ENCODE measurements at places on chromosomes 3 and 15. TPM values are rescaled to one million over a fixed set of nuclear protein-coding genes. Genes with fewer than 3 reads are reported as not detected.

The GPR156 gene
- not detected for total RNA-seq

The HIGD2B gene
- total RNA-seq: not detected

The WNT5A gene
- 4.2 TPM for total RNA-seq

The CDCP1 gene
- 18.5 TPM for total RNA-seq

The PLSCR4 gene
- 61.6 TPM for total RNA-seq

The SGO1 gene
- total RNA-seq: 0.33 TPM

The COL8A1 gene
- total RNA-seq: 65.6 TPM

The MOBP gene
- total RNA-seq: not detected

The PARP14 gene
- total RNA-seq: 67.5 TPM

The PLS1 gene
- 13.3 TPM for total RNA-seq

The PRR23B gene
- total RNA-seq: not detected

The NR1I2 gene
- total RNA-seq: 0.54 TPM

The GATM gene
- total RNA-seq: 56.4 TPM

The SLC7A14 gene
- 0.11 TPM for total RNA-seq

The TMC3 gene
- not detected for total RNA-seq

The MKRN2OS gene
- total RNA-seq: not detected

The ZBTB11 gene
- 43.6 TPM for total RNA-seq

The ACSBG1 gene
- not detected for total RNA-seq

The KLHL40 gene
- not detected for total RNA-seq

DNA sequence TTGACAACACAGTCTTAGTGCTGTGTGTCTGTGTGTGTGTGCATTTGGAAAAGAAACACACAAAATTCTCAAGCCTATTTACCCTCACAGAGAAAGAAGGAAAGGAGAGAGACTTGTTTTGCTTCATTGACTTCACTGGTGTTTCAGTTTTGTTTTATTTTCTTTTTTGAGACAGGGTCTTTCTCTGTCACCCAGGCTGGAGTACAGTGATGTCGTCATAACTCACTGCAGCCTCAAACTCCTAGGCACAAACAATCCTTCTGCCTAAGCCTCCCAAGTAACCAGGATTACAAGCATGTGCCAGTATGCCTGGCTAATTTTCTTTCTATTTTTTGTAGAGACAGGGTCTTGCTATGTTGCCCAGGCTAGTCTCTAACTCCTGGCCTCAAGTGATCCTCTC, 636.9 kb downstream of the TAFA4 start:
- H3K27me3 ChIP-seq: no peaks in the 10 kb centered on the region
- DNase-seq: no peak
- no peaks in the 10 kb centered on the region for H3K36me3 ChIP-seq
- no peaks in the 10 kb centered on the region for H3K4me1 ChIP-seq

- H3K4me1 ChIP-seq: no peaks in the 10 kb centered on the region
- H3K36me3 ChIP-seq: no peaks in the 10 kb centered on the region
Measured at GRCh38 chr3:117752984-117753717, 1043.6 kb downstream of the TUSC7 start.

- H3K4me3 ChIP-seq: no peak overlapping the region
- H3K27me3 ChIP-seq: no peaks in the 10 kb centered on the region
- H3K4me1 ChIP-seq: no peaks in the 10 kb centered on the region
- H3K36me3 ChIP-seq: no peaks in the 10 kb centered on the region
- H3K27ac ChIP-seq: no peak overlapping the region
Measured at GRCh38 chr15:94403331-94403730, 172.0 kb downstream of the MCTP2 start.

DNA sequence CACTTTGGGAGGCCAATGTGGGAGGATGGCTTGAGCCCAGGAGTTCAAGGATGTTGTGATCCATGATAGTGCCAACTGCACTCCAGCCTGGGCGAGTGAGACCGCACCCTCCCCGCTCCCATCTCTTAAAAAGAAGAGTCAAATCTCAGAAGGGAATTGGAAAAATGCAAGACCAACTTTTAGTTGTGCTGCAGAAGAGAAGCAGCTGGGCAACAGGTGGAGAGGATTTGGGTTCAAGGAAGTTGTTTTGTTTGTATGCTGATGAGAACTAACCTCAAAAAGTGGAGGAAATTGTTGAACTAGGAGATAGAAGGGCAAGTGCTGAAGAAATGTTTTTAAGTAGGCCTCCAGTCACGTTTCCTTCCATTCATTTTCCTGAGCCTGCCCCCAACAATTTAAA, 12.8 kb upstream of the PDCD7 start:
- no peak overlapping the region for H3K27ac ChIP-seq
- no peaks in the 10 kb centered on the region for H3K27me3 ChIP-seq
- no peak for DNase-seq
- no peak overlapping the region for H3K4me3 ChIP-seq
- H3K4me1 ChIP-seq: no peaks in the 10 kb centered on the region

DNA sequence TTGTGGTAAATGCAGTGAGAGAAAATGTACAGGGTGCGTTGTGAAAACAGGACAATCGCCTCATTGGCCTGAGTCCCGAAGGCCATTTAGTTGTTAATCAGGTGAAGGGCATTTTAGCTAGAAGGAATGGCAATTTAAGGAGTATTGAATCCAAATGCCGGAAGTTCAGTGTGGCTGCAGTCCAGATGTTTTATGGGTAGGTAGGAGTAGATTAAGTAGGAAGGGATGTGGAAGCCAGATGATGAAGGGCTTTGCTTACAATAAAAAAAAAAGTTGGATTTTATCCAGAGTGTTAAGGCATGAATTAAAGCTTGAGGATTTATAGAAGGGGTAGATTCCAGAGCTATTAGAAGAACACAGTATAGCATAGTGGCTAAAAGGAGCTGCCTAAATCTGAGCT, 572.7 kb downstream of the NLGN1 start:
- H3K27me3 ChIP-seq: no peaks in the 10 kb centered on the region
- no peak overlapping the region for H3K27ac ChIP-seq
- no peak overlapping the region for H3K4me3 ChIP-seq
- no peak for DNase-seq

- H3K4me3 ChIP-seq: no peak overlapping the region
- H3K27ac ChIP-seq: no peak overlapping the region
- DNase-seq: no peak
- no peaks in the 10 kb centered on the region for H3K27me3 ChIP-seq
- H3K4me1 ChIP-seq: peaks cover 11% of the 10 kb centered on the region
Measured at GRCh38 chr3:65635657-65636056, 403.1 kb downstream of the MAGI1 start.

GRCh38 chr15:99983886-99984286, 250.6 kb upstream of the LYSMD4 start:
- H3K27me3 ChIP-seq: no peaks in the 10 kb centered on the region
- H3K4me3 ChIP-seq: no peak overlapping the region
- peak overlapping the region; percentile 96 for H3K27ac ChIP-seq
- H3K36me3 ChIP-seq: no peaks in the 10 kb centered on the region
- peaks cover 13% of the 10 kb centered on the region for H3K4me1 ChIP-seq
- peak; percentile 77 for DNase-seq

GRCh38 chr3:5187920-5188418, 462 bp downstream of the EDEM1 start:
- peak overlapping the region; percentile 100 for H3K4me3 ChIP-seq
- peaks cover 19% of the 10 kb centered on the region for H3K4me1 ChIP-seq
- H3K36me3 ChIP-seq: no peaks in the 10 kb centered on the region
- no peaks in the 10 kb centered on the region for H3K27me3 ChIP-seq

- H3K4me1 ChIP-seq: peaks cover 61% of the 10 kb centered on the region
- DNase-seq: peak; percentile 82
- H3K36me3 ChIP-seq: no peaks in the 10 kb centered on the region
- H3K4me3 ChIP-seq: no peak overlapping the region
- H3K27ac ChIP-seq: peak overlapping the region; percentile 87
Measured at GRCh38 chr3:100103558-100104441, 10.5 kb downstream of the FILIP1L start.

GRCh38 chr15:75142499-75142898, 59.2 kb upstream of the C15orf39 start:
- H3K4me3 ChIP-seq: no peak overlapping the region
- H3K27me3 ChIP-seq: no peaks in the 10 kb centered on the region
- no peaks in the 10 kb centered on the region for H3K4me1 ChIP-seq
- no peak for DNase-seq
- no peaks in the 10 kb centered on the region for H3K36me3 ChIP-seq
- H3K27ac ChIP-seq: no peak overlapping the region

GRCh38 chr15:57950381-57950946, 115.0 kb downstream of the ALDH1A2 start:
- H3K36me3 ChIP-seq: no peaks in the 10 kb centered on the region
- H3K4me3 ChIP-seq: no peak overlapping the region
- no peaks in the 10 kb centered on the region for H3K27me3 ChIP-seq
- no peak for DNase-seq
- peaks cover 3% of the 10 kb centered on the region for H3K4me1 ChIP-seq

- peaks cover 35% of the 10 kb centered on the region for H3K36me3 ChIP-seq
- H3K4me3 ChIP-seq: no peak overlapping the region
- peak overlapping the region; percentile 54 for H3K27ac ChIP-seq
- H3K4me1 ChIP-seq: peaks cover 24% of the 10 kb centered on the region
- H3K27me3 ChIP-seq: no peaks in the 10 kb centered on the region
Measured at GRCh38 chr15:101646672-101647071, 5.5 kb downstream of the TM2D3 start.

DNA sequence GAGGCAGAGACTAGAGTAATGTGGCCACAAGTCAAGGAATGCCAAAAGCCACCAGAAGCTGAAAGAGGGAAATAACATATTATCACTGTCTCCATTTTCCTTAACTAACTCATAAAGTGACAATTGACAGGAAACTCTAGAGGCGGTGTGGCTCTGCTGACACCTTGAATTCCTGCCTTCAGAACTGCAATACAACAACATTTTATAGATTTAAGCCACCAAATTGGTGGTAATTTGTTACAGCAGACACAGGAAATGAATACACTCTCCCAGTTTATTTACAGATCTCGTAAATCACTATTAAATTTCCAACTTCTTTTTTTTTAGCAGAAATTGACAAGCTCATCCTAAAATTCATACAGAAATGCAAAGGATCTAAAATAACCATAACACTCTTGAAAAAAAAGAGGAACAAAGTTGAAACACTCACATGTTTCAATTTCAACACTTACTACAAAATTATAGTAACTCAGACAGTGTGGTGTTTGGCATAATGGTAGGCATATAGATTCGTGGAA, 449.9 kb downstream of the OTOL1 start:
- H3K27me3 ChIP-seq: no peaks in the 10 kb centered on the region
- no peak overlapping the region for H3K4me3 ChIP-seq
- H3K36me3 ChIP-seq: no peaks in the 10 kb centered on the region
- H3K4me1 ChIP-seq: no peaks in the 10 kb centered on the region

GRCh38 chr3:34858067-34858660, 781.2 kb upstream of the ARPP21 start:
- DNase-seq: no peak
- H3K27me3 ChIP-seq: no peaks in the 10 kb centered on the region
- H3K4me3 ChIP-seq: no peak overlapping the region
- H3K27ac ChIP-seq: no peak overlapping the region

DNA sequence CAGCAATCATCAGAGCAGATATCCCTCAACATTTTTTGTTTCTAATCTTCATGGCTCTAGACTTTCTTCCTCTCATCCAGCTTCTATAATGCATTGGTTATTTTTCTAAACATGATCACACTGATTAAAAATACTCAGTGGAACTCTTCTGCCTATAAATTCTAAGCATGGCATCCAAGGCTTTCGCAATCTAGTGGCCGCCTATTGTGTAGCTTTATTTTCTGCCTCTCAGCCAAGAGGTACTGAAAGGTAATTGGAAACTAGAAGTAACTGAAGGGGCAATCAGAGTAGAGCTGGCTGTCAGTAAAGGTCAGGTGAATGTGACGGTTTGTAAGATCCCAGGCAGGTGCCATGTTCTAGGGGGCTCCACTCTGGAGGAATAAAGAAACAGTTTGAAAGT, 33.4 kb downstream of the OXSM start:
- H3K36me3 ChIP-seq: no peaks in the 10 kb centered on the region
- no peak overlapping the region for H3K4me3 ChIP-seq
- no peak overlapping the region for H3K27ac ChIP-seq
- peaks cover 6% of the 10 kb centered on the region for H3K4me1 ChIP-seq

- H3K4me1 ChIP-seq: peaks cover 12% of the 10 kb centered on the region
- no peak overlapping the region for H3K4me3 ChIP-seq
- no peaks in the 10 kb centered on the region for H3K27me3 ChIP-seq
Measured at GRCh38 chr15:28114114-28114455, 15.0 kb upstream of the OCA2 start.

- no peak for DNase-seq
- no peaks in the 10 kb centered on the region for H3K36me3 ChIP-seq
- H3K4me3 ChIP-seq: no peak overlapping the region
- H3K27ac ChIP-seq: no peak overlapping the region
- H3K27me3 ChIP-seq: no peaks in the 10 kb centered on the region
- peaks cover 24% of the 10 kb centered on the region for H3K4me1 ChIP-seq
Measured at GRCh38 chr3:4950351-4950784, 28.9 kb upstream of the BHLHE40 start.

DNA sequence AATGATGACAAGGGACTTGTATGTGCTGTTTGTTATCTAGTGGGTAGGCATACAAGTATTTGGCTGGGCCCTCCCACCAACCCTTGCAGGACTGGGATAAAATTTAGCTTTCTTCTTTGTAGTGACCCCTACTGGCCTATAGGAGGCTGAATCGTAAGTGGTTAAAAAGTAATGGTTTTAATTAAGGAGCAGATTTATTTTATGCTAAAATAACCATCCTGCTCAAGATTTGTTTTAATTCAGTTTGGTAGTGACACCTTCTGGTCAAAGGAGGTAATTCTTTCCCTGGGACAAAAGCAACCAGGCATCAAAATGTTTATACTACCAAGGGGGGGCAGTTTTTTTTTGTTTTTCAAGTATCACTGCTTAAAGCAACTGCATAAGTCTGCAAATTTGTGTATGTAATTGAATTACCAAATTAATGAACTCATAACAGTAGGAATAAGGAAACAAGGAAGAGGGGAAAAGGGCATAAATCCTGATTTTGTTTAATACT, 70.7 kb downstream of the TOP2B start:
- H3K36me3 ChIP-seq: peaks cover 9% of the 10 kb centered on the region
- peak overlapping the region; percentile 39 for H3K27ac ChIP-seq
- no peaks in the 10 kb centered on the region for H3K27me3 ChIP-seq
- peaks cover 49% of the 10 kb centered on the region for H3K4me1 ChIP-seq
- no peak overlapping the region for H3K4me3 ChIP-seq

- DNase-seq: no peak
- H3K4me3 ChIP-seq: no peak overlapping the region
- no peaks in the 10 kb centered on the region for H3K27me3 ChIP-seq
Measured at GRCh38 chr15:93178371-93178770, 89.4 kb upstream of the RGMA start.

DNA sequence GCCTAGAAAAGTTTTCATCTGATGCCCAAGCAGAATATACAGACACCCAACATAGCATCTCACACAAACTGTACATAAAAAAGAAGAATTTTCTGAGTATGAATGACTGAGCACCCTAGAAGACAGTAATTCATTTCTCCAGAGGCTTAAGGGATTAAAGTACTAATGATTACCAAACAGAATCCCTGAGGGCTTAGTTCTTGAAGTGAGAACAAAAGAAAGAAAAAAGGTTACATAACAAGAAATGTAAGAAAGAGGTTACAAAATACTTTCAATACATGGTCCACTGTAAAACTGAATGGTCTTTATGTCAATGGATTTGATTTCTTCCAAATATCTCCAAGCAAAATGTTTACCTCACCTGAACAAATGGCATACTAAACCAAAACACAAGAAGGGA, 9.1 kb upstream of the NEK10 start:
- no peak for DNase-seq
- no peaks in the 10 kb centered on the region for H3K4me1 ChIP-seq
- H3K27ac ChIP-seq: no peak overlapping the region
- peaks cover 4% of the 10 kb centered on the region for H3K36me3 ChIP-seq
- H3K4me3 ChIP-seq: no peak overlapping the region

Data from thyroid gland (tissue), 4 donors.